ENCODE measurements at places on chromosomes 2 and 18.
A peak's percentile ranks its signal among the peaks of the same experiment; 100 is the strongest.

DNA sequence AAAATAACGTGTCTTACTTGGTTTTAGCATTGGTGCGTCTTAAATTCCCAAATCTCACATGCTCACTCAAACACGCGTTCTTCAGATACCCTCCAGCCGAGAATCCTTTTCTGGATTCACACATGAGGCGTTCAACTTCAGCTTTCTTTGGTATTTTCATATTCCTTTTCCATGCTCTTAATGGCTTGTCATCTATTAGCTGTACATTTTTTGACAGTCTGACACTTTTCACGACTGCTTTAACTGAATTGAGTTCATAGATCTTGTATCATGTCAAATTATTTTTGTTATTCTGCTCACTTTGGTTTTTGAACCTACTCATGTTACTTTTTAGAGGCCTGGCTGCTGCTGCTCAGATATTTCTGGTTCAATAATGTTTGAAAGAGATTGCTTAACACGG is 59.0 kb downstream of the INPP5D start:
- no peak for DNase-seq

DNA sequence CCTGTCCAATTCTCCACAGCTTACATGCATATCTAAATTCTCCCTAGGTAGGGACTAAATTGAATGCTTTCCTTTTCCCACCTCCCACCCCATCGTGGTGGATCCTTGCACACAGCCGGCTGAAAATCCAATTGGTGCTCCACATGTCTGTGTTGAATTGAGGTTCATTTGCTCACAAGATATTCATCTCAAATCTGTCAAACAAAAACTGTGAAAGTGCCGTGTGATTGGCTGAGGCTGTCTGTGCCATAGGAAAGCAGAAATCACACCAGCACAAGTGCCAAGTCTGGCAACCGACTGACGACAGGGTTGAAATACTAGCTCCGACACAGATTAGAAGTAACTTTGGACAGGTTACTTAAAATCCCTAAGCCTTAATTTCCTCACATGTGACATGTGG is 823.3 kb downstream of the TDRD15 start:
- no peak for DNase-seq

GRCh38 chr2:70958759-70959158 is 19.7 kb upstream of the ANKRD53 start:
- DNase-seq: no peak

DNA sequence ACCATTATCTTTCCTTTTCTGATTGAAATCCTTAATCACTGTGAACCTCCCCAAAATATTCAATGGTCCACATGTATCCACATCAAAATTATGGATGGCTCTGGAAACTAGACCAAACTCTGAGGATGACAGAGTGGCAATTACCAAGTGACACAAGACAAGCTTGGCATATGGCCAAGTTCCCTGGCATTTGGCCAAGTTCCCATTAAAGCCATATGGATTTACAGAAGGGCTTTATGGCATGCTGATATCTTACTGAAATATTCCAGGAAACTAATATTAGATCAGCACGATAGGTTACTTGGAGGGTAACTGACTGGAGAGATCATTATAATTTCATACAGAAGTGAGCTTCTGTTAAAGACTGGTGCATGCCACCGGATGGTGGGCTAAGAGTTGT is 21.9 kb upstream of the CERS6 start:
- no peak for DNase-seq

DNA sequence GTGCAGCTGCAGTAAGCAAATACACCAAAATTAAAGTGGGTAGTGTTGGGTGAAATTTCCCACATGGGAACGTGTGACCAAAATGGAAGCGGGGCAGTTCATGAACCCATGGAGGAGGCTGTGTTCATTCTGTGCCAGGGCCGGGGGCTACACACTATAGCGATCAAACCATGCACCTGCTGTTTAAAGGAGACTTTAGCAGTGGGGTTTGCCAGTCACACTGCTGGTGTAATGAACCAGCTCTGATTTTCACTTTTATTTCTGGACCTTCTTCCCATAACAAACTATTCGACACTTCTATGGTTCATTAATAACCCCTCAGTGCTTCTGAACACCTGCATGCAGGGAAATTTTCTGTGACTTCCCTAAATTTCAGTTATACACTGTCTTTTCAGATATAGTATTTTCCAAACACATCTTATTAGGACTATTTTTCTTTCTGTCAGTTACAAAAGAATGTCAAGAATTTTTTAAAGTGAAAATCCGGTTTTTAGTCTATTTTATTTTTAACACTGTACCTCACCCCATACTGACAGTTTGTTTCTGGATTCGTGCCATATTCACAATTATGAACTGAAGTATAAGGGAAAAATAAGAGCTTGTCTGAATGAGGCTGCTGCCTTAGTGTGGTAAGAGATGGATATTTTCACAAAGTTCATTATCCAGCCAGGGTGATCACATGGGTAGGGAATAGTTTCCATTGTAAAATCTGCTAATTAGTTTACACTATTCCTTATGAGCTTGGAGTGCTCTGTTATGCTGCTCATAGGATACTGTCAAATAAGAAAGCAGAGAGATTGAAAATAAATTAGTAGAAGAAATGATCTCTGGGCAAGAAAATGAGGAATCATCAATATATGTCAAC is 111.3 kb upstream of the CAVIN2 start:
- no peak for DNase-seq

DNA sequence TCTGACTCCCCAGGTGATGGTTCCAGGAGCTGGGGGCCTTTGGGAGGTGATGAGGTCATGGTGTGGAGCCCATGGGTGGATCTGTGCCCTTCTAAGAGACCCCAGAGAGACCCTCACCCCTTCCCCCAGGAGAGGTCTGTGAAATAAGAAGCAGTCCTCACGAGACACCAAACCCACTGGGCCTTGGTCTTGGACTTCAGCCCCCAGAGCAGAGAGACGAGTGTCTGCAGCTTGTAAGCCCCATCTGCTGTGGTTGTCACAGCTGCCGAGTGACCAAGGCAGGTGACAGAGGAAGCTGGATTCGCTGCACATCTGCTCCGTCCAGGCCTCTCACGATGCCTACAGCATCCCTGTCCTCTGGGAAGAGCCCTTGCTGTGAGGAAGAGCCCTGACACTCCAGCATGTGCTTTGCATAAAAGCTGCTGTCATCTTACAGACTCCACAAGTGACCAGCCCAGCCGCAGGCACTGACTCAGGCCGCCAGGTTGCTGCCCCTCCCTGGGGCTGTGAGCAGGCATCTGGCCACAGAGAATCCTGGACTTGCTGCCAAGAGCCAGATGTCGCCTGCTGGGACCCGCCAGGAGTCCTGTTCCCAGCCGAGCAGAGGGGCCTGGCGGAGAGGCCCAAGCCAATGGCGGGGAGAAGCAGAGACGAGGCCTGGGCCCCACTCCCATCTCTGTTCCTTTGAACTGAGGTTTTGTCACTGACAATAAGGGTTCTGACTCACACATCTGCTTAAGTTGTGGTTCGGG is 150.8 kb downstream of the PXDN start:
- no peak for DNase-seq

GRCh38 chr2:236158969-236159777 is 9.0 kb downstream of the GBX2 start:
- no peak for DNase-seq

- no peak for DNase-seq
These were observed 2.4 kb upstream of the HOXD12 start for GRCh38 chr2:176096986-176097819.

DNA sequence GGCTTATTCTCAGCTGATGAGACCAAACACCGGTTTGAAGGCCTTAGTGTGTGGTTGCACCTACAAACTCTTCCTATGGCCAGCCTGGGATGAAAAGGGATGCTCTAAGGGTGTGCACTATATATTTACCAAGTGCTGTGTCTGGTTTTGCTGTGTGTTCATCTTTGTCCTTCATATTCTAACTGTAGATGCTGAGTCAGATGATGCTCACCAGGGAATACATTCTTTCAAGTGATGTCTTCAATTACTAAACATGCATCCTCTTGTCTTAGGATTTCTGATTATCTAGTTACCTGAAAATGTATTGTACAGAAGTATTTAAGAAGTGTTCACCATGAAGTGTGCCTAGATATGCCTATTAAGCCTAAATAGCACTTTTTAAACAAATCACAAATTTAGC is 1111.6 kb upstream of the ZEB2 start:
- DNase-seq: no peak

DNA sequence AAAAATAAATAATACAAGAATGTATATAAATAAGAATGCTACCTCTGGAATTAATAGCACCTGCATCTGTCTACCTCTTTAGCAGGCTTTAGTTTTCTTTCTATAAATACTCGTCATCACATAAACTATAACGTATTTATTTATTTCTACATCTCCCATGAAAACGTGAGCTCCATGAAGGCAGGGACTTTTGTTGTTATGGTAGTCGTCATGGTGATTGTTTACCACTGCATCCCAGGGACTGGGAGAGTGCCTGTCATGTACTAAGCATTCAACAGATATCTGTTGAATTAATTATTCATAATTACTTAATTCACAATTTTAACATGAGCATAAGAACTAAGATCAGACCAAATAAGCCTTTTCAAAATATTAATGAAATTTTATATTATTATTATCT is 386.6 kb downstream of the NRXN1 start:
- no peak for DNase-seq

DNA sequence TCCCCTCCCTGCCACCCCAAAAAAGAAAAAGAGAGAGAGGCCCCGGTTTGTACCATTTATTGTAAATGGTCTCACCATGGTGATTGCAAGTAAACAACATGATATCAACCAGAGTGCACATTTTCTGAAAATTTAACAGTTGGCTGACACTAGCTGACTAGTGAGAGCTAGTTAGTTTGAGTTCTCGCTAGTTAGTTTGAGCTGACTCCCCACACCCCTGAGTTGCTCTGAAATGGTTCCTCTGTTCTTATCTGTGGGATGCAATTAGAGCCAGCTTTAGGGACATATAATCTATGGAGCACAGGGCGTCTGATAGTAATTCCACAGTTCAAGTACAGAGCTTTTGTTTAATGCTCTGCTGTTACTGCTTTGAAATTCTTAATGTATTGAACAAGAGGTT is 13.1 kb downstream of the CASP10 start:
- DNase-seq: no peak

GRCh38 chr2:97761192-97761591 is 47.8 kb downstream of the ZAP70 start:
- DNase-seq: no peak

DNA sequence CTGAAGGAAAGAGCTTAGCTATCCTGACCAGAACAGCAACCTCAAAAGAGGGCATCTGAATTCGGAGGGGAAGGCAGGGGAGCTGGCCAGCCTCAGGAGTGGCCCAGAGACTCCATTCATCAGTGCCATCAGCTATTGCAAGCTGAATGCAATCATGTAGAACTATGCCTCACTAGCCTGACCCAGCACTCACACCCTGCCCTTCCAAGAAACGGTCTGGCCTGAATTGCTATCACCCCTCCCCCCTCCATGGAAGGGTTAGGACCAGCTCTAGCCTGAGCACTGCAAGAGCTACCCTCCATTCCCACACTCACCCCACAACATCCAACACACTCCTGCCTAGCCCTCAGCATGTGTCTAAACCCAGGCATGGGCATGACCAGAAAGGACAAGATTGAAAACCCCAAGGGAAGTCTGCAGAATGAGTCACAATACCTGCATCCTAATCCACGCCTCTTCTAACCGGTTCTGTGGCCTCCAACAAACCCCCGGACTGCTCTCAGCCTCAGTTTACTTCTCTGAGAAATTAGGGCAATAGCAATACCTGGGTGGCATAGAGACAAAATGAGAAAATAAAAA is 120.3 kb downstream of the BCL11A start:
- DNase-seq: no peak

DNA sequence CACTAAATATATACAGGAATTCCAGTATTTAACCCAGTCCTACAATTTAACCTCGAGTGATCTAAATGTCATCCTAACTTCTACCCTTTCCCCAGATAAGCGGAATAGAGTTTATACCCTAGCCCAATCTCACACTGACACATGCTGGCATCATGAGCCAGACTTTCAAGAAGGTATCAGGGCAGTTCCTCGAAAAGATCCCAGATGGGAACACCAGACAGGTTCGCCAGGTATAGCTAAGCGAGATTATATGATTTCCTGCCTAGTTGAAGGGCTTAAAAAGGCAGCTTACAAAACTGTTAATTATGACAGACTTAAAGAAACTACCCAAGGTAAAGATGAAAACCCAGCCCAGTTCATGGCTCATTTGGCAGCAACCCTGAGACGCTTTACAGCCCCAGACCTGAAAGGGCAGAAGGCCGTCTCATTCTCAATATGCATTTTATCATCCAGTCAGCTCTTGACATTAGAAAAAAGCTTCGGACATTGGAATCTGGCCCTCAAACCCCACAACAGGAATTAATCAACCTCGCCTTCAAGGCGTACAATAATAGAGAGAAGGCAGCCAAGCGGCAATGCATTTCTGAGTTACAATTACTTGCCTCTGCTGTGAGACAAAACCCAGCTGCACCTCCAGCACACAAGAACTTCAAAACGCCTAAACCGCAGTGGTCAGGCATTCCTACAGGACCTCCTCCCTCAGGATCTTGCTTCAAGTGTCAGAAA is 668.2 kb upstream of the PKDCC start:
- DNase-seq: peak; percentile 61

- no peak for DNase-seq
These were observed 40.1 kb upstream of the GALNT5 start for GRCh38 chr2:157217409-157217808.

DNA sequence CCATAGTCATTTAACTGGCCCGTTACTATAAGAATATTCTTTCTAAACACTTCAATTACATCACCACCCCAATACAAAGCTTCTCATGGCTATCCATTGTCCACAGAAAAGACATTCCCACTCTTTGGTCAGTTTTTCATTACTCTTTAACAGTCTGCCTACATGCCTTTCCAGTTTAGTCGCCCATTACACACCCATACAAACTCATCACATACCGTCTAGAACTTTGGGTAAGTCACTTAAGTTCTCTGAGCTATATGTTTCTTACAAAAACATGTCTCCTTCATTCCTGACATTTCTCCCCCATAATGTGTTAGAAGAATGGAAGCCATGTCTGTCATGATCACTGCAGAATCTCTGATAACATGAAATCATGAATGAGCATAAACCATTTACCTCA is 108.2 kb upstream of the STK17B start:
- no peak for DNase-seq

Measured in right renal pelvis (tissue), 4 donors.